ENCODE measurements at places on chromosomes 1 and 21.

- DNase-seq: no peak
These were observed 11.8 kb upstream of the RPF1 start for GRCh38 chr1:84467298-84467697.

- no peak for DNase-seq
These were observed 160.1 kb upstream of the COL6A1 start for GRCh38 chr21:45821315-45821962.

- DNase-seq: no peak
These were observed 1518.0 kb downstream of the NCAM2 start for GRCh38 chr21:22516230-22516629.

- no peak for DNase-seq
These were observed 91.0 kb upstream of the TMEM51 start for GRCh38 chr1:15062479-15063099.

DNA sequence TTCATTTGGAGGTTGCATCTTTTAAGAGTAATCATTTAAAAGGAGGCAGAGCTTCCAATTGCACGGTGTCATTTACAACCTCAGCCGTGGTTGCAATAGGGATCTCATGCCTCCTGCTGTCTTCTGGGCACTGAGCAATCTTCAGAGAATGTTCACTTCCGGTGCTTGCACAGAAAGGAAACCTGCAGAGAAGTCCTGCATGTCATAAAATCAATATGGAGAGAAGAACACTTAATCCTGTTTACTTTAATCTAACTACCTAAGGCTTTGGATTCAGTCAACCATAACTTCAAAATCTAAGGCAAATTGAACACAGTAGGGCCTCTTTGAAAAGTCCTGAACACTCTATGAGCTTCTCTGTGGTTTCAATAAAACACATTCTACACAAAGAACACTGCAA lies 11.3 kb upstream of the MAP10 start:
- no peak for DNase-seq

DNA sequence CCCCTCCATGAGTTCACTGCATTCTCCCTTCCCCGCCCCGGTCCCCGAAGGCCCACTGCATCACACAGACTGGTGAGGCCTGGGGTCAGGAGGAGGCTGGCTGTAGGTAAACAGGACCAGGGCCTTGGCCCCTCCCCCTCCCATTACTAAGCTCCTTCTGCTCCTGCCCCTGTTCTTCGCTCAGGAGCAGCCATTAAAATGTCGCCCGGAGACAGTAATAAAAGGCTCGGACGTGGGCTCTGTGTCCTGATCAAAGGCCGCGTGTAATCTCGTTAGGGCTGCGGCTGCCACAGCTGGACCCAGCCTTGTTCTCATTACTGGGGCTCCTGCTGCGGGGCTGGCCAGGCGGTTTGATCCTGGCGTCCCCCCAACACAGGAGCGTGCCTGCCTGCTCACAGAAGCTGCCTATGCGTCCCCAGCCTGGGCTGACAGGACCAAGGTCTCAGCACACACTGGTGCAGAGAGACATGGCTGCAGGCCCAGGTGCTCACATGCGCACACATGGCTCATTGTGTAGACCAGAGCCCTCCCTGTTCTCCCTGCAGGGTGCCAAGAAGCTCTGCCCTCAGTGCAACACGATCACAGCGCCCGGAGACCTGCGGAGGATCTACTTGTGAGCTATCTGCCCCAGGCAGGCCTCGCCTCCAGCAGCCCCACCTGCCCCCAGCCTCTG lies 24.0 kb downstream of the TMEM53 start:
- peak; percentile 26 for DNase-seq
